ENCODE measurements at places on chromosomes 11 and 22.

DNA sequence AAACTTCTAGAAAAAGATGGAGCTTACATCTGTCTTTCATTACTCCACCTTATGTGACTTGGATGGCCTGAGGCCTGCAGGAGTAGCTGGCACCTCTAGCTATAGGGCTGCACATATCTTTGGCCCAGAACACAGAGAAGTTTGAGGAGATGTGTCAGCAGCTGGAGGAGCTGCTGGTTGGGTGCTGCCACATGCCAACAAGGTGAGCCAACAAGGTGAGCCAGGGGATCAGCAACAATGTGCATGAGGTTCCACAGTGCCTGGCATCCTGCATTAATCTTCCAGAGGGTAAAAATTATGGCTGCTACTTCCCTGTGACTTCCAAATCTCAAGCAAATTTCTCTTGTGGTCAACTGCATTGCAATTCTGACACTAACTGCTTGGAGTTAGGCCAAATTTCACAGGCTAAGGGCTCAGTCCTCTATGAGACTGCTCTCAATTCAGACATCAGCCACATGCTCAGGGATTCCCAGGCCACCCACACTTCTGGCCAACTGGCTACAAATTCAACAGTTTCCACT is 16.0 kb downstream of the RBM7 start:
- no peak for DNase-seq

DNA sequence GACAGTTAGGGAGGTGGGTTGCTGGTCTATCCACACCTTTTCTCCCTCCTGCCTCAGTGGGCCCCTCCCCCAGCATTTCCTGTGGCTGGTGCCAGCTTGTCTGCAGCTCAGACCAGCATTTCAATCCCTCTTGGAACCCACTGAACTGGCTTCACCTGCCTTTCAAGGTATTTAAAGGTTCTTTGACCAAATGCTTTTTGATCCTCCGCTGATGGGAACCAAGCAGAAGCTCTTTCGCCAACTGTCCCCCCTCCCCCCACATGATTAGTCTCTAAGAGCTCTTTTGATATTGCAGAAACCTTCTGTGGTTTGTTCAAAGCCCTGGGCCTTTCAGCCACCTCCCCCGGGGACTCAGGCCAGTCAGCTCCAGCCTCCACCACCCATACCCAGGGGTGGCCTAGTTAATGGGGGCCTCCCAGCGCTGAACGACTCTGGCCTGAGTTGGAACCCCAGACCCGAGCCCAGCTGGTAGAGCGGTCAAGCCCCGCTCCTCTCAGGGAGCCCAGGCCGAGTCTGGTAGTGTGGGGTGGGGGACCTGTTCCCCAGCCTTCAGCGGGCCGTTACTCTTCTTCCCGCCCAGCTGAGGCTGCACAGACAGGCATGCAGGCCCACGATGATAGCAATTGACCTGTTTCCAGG is 6.0 kb upstream of the SYT7 start:
- no peak for DNase-seq

DNA sequence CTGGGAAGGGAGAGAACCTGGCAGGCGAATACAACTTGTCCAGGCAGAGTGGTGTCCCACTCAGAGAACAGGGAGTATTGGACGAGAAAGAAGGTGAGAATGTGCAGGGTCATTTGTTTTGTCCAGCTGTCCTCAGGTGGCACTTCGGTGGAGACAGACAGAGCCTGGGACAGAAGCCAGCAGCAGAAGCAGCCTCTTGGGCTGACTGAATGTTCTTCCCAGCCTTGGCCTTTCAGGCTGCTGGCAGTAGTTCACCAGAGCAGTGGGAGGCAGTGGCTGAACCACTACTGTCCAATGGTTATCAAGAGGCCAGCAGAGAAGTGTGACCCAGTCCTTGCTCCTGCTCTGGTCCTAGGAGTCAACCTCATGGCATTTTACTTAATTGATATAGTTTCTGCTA is 331.1 kb upstream of the NARS2 start:
- DNase-seq = no peak

- DNase-seq = no peak
Measured at GRCh38 chr11:125370561-125371389, 125.3 kb downstream of the FEZ1 start.

GRCh38 chr11:113446112-113446511 is 29.1 kb downstream of the DRD2 start:
- DNase-seq = no peak

- no peak for DNase-seq
Measured at GRCh38 chr11:15212876-15213275, 98.2 kb downstream of the INSC start.

DNA sequence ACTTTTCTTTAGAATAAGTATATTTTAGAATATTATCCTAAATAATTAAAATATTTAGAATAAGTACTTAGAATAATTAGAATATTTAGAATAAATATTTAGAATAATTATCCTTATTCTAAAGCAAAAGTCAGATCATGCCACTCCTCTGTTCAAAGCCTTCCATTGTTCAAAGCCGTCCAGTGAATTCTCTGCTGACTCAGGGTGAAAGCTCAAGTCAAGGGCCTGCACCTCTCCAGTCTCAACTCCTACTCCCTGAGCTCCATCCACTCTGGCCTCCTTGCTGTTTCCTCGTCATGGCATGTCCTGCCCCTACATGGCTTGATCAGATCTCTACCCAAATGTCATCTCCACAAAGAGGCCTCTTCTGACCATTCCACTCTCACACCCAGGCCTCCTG is 30.0 kb downstream of the PLEKHA7 start:
- DNase-seq = no peak

DNA sequence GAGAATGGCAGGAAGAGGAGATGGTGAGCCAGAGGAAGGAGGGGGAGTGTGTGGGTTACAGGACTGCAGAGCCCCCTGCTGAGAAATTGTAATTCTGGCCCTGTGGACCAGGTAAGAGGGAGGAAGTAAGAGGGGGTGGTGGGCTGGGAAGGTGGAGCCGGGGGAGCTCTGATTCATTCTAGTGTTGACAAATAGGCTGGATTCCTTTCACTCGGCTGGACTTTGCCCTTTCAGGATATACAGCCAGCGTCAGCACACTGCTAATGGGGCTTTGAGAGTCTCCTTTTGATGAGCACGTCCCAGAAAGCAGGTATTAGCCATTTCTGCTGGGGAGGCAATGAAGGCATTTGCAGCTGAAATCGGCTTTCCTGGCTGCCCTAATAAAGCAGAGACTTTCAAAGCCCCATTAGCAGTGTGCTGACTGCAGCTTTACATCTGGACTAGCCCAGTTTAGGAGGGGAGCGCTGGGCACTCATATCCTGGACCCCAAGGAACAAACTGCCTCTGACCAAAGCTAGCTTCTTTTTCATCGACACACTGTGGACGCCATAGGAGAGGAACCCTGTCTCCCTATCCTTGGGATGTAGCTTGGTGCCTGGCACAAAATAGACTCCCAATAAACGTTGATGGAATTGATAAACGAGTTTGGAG is 44.8 kb upstream of the CADM1 start:
- DNase-seq = no peak

DNA sequence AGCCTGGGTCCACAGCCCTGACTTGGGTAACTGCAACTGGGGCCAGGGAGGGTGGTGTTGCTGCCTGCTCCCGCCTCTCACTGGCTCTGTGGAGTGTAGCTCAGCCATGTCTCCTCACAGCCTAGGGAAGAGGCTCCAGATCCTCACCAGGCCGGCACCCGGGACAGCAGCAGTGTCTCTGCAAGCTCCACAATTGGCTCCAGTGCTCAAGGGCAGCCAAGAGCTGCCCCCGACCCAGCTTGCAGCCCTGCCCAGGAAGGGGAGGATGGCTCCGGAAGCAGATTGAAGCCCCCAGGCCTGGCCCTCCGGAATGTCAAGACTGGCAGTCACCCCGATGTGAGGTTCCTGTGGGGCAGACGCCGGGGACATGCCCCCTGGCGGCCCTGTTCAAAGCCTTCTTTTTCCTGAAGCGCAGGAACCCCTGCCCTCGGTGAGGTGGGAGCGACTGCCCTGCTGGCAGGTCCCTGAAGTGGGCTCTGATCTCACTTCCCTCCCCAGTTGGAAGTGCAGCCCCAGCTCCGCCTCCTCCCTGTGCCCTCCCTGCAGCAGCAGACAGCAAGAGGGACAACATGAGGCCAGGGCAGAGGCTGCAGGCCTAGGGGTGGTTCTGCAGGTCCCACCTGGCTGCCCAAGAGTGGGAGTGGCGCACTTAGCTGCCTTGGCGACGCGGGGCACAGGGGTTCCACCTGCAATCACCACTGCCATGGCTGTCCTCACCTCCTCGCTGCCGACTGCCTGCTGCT is 816.2 kb upstream of the LUZP2 start:
- DNase-seq = no peak

- no peak for DNase-seq
Measured at GRCh38 chr22:48718818-48719500, 1108.7 kb downstream of the BRD1 start.

DNA sequence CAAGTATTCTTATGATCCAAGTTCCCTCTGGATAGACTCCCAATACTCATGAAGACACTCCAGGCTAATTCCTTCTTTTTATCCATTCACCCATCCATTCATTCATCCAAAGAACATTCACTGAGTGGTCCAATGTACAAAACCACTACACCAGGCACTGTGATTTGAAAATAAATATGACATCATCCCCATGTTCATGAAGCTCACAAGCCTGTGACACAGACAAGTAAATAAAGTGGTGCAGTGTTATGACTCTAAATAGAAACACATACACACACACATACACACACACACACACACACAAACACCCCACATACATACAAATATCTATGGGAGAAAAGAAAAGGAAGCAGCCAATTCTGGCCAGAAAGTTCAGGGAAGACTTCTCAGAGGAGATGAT is 35.5 kb downstream of the MTMR2 start:
- DNase-seq = no peak

DNA sequence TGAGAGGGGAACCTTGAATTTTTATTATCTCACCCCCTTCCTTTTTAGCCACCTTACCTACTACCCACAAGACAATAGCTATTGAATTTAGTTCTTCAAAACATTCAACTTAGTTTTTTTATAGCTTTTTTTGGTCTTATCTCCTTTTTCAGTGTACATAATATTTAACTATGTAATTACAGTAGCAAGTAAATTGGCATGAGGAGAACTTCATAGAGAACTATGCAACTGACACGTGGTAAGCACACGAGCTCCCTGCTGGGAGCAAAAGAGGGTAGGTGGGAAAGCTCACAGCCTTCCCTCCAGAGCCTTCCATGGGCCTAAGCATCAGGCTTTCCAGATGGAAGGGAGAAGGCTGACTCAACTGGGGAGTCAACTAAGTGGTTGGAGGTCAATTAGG is 22.1 kb upstream of the ZDHHC13 start:
- no peak for DNase-seq

DNA sequence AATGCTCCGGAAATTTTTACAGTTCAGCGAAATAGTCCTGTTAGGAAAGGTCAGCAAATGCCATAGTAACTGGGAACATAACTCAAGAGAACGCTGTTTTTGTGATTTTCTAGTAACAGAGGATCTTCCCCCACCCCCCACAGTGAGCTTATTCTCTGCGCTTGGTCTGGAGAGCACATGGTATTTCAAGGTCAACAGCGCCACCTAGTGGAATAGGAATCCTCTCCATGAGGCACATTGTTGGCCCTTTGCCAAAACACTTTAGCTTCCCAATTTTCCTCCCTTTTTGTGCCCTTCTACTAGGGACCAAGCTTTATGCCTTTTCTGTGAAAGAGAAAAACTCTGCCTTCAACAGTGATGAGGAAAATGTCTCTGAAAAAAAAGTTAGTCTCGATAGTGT is 13.2 kb upstream of the OR4C12 start:
- DNase-seq = no peak

DNA sequence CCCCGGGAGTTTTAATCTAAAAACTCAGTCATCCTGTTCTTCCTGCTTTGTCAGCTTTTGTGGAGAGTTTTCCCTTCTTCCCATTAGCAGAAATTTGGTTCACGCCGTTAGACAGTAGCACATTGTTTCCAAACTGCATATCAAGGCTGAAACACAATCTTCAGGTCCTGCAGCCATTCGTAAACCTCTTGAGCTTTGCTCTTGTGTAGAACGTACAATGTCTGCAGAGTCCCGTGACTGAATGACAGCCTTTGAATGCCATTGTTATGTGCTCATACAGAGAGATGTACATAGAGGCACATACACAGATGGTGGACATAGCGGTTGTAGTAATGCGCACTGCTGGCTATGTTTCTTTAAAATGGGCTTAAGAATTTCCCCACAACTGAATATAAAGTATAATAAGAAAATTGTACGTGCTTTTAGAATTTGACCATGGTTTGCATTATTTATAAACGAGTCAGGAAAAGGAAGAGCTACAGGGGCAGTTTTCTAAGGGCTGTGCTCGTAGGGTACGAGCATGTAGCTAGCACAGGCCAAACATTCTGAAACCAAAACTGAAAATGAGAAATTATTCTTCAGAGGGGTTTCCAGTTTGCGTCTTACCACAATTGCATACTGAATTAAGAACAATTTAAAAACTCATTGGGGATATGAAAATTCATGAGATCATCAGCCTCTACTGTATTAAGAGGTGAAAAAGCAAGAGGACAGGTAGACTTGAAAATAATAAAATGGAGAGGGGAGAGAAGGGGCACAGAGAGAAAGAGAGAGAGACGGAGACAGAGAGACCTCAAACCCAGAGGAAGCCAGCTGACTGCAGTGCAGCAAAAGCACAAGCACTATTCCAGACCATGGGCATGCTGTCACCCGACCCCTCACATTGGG is 310.1 kb downstream of the CADM1 start:
- DNase-seq = no peak

DNA sequence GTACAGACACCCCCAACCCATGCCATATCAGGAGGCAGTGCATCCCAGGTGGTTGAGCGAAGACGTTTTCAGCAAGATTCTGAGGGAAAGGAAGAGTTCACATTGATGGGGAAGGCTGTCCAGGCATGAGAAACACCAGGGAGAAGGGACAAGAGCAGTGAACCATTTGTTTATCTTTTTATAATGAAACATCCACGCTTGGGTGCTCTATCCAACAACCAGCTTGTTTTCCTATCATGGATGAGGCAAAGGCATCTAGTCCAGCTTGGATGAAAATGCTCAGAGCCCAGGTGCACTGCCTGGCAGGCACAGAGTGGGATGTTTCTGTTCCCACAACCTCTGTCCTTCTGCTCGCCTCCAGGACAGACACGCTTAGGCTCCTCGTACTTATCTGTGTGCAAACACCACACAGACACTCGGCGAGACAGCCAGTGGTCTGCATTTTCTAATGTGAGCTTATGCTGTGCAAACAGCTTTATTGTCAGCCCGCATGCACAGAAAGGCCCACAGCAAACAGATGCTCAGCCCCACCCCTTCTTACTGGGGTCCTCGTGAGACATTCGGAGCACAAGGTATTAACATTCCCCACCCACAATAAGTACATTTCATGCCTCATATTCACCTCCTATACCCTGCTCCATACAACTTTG is 45.4 kb upstream of the NTM start:
- no peak for DNase-seq

- DNase-seq = no peak
Measured at GRCh38 chr22:25970374-25970911, 198.8 kb upstream of the SEZ6L start.

- DNase-seq = no peak
Measured at GRCh38 chr11:123301013-123301591, 106.1 kb upstream of the CLMP start.
